Lower lobe of right lung (tissue), 2 donors: ENCODE measurements at places on chromosomes 4 and X.

- no peak overlapping the region for H3K4me3 ChIP-seq
- no peak overlapping the region for H3K27ac ChIP-seq
- H3K36me3 ChIP-seq: no peaks in the 10 kb centered on the region
Measured at GRCh38 chr4:89344571-89344970, 37.0 kb upstream of the GPRIN3 start.

DNA sequence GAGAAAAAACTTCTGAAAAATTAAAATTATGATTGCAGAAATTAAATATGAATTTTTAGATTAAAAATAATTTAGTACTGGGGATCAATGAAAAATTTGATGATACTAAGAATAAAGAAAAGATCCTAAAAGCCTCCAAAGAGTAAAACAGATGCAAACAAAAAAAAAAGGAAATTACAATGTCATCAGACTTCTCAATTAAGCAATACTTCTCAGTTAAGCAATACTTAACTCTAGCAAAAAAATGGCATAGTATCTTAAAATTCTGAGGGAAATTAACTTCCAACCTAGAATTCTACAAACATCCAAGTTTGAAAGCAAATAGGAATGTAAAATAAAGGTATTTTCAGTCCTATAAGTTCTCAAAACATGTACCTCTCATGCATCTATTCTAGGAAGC is 141.2 kb upstream of the INTU start:
- no peak overlapping the region for H3K4me3 ChIP-seq
- DNase-seq: no peak
- H3K27me3 ChIP-seq: no peaks in the 10 kb centered on the region

GRCh38 chrX:22686138-22686541 is 313.6 kb upstream of the DDX53 start:
- H3K36me3 ChIP-seq: no peaks in the 10 kb centered on the region
- H3K4me1 ChIP-seq: no peaks in the 10 kb centered on the region
- H3K4me3 ChIP-seq: no peak overlapping the region
- DNase-seq: no peak

GRCh38 chrX:86421771-86422170 is 273.5 kb downstream of the DACH2 start:
- H3K36me3 ChIP-seq: no peaks in the 10 kb centered on the region
- DNase-seq: no peak
- no peak overlapping the region for H3K27ac ChIP-seq
- no peaks in the 10 kb centered on the region for H3K27me3 ChIP-seq

DNA sequence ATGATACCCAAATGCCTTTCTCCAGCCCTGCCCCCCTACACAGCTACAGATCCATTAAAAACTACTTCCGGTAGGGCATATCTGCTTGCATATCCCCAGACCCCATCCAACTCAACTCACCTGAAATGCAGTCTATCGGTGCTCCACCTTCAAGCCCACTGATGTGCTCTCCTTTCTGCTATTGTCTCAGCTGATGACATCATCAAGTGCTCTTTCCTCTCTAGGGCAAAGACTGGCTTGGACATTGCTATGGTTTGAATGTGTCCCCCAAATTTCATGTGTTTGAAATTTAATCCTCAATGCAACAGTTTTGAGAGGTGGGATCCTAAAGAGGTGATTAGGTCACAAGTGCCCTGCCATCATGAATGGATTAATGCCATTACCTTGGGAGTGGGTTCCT is 212.4 kb downstream of the RELL1 start:
- H3K4me1 ChIP-seq: no peaks in the 10 kb centered on the region
- H3K4me3 ChIP-seq: no peak overlapping the region
- H3K36me3 ChIP-seq: no peaks in the 10 kb centered on the region
- no peak overlapping the region for H3K27ac ChIP-seq

DNA sequence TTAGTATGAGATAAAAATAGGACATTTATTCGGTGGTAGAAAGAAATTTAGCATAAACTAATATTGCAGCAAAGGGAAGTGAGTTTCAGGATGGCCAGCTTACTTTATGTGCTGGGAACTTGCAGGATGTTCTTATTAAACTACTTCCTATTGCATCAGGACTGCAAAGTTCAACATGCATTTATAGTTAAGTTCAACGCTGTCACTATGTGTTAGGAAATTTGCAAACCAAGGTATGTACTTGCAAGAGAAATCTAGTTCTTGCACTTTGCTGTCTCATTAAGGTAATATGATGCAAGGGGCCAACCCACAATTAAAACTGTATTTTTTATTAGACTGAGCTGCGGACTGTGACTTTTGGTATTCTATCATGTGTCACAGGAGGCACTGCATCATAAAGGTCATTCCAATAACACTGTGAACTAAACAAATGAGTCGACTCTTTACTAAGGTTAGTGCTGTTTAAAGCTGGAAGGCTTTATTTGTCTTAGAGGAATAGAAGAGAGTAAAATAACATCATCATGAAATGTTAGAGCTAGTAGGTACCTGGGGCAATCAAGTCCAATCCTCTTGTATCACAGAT is 1525.7 kb upstream of the TENM3 start:
- no peak overlapping the region for H3K27ac ChIP-seq
- no peak for DNase-seq
- no peaks in the 10 kb centered on the region for H3K27me3 ChIP-seq
- no peak overlapping the region for H3K4me3 ChIP-seq

GRCh38 chrX:13000301-13000811 is 25.4 kb downstream of the TMSB4X start:
- peak; percentile 50 for DNase-seq
- no peaks in the 10 kb centered on the region for H3K36me3 ChIP-seq
- H3K27me3 ChIP-seq: no peaks in the 10 kb centered on the region
- H3K27ac ChIP-seq: peak overlapping the region; percentile 65
- no peak overlapping the region for H3K4me3 ChIP-seq
